ENCODE measurements at places on chromosomes 2 and 18.

GRCh38 chr2:101930847-101931246, 60.9 kb upstream of the IL1R2 start:
- DNase-seq = no peak

DNA sequence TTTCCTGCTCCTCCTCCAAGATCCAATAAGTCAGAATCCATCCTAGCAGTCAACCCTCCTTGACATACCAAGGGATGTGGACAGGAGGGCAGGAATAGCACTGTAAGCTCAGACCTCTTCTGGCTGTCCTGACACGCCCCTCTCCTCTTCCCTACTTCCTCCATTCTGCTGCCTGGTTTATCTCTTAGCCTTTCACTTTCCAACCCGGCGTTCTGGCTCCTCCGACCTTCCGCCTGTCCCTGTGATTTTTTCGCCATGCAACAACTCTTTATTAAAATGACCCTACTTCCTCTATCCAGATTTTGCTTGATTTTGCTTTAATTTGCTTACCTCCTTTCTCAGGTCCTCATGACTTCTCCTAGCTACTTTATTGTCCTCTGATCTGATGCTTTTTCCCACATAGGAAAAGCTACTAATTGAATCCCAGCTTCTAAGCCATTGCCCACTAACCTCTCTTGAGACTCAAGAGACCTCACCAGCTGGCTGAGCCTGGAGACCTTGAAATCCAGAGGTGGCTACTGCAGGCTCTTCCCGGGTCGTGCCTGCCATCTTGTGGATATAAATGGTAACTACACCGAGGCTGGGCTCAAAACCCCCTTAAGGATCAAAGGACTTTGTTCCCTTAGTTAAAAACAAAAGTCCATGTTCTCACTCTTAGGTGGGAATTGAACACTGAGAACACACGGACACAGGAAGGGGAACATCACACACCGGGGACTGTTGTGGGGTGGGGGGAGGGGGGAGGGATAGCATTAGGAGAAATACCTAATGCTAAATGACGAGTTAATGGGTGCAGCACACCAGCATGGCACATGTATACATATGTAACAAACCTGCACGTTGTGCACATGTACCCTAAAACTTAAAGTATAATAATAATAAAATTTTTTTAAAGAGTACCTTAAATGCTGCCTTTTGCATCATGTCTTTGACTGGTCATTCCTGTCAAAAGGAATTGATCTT, 139.4 kb downstream of the AKAIN1 start:
- DNase-seq = peak; percentile 75

DNA sequence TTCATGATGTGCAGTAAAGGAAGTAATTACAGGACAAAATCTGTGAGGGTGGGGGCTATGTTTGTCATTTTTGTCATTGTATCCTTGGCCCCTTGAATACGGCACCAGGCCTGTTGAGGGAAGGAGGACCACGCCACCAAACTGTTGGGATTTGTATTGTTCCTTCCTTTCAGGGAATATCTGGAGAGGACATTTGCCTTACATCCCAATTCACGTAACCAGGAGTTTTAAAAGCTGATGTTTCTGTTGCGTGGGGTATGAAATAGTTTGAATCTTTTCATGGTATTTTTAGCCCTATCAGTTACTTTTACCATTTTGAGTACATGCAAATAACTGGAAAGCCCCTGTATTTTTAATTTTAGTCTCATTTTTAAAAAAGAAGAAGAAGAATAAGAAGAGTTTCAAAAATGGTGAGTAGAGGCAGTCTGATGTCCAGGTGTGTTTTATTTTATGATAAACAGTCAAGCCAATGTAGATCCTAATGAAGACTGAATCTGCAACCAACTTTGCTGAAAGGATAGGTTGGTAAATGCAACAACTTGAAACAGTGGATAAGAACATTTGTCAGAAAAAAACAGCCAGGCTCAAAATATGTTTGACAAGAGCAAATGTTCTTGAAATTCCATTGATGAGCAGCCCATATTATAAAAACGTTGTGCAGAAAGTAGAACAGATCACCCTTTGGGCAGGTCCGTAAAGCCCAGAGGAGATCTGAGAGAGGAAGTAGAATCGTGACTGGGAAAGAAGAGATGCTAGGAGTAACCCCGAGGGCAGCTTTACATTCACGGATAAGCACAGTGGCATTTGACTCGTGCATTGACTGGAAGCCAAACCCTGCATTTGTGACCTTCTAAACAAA, 54.5 kb downstream of the RASGRP3 start:
- DNase-seq = no peak

DNA sequence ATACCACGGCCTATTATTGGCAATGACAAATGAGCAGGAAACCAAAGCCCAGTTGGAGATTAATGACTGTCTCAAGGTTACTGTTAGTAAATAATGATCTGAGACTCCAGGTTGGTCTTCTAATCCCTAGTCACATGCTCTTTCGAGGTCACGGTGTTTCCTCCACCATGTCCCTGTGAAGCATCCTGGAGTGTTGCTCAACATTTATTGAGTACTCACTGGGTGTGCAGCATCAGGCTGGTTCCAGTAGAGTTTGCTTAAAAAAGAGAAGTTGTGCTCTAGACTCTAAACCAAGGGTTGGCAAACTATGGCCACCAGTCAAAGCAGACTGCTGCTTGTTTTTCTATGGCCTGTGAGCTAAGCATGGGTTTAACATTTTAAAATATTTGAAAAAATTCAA, 263.8 kb upstream of the ATP5MC3 start:
- DNase-seq = no peak

GRCh38 chr18:59902131-59902992, 2.6 kb downstream of the PMAIP1 start:
- DNase-seq = no peak

GRCh38 chr2:21228041-21228895, 104.5 kb downstream of the TDRD15 start:
- DNase-seq = no peak

DNA sequence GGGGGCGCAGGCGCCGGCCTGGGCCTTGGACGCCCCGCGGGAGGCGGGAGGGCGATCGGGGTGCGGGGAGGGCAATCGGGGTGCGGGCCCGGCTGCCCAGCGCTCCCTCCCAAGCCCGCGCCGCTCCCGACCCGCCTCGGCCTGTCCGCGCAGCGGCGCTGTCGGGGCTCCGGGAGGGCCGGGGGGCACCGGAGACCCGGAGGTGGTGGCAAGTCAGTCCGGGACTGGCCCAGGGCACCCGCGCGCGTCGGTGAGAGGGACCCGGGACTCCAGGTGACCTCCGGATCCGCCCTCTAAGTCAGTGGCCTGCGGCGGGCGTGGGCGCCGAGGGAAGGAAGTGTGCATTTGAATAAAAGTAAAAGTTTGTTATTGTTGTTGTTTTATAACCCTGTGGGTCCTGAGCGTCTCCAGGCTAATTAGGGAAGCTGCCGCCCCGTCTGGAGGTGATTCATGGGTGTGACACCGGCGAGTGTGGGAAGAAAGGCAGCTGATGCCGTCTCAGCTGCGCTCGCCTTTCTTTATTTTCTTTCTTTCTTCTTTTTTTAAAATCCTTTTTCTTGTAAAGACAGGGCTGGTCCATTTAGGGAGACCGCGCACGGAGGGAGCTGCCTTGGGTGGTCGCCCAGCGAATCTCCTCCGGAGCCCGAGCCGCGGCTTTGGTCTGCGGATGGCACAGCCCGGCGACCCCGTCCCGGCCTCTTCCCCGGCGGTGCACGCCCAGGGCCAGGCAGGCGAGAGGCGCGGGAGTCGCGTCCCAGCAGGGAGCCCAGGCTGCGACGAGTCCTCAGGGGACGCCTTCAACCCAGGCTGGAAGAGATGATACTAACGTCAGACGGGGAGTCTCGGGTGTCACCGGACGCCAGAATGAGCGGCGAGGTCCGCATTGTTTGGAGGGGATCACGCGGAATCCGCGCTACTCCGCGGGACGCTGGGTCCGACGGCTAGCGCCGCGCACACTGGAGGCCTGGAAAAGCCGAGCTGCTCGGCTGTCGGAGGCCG, 627 bp upstream of the CRACDL start:
- DNase-seq = no peak

DNA sequence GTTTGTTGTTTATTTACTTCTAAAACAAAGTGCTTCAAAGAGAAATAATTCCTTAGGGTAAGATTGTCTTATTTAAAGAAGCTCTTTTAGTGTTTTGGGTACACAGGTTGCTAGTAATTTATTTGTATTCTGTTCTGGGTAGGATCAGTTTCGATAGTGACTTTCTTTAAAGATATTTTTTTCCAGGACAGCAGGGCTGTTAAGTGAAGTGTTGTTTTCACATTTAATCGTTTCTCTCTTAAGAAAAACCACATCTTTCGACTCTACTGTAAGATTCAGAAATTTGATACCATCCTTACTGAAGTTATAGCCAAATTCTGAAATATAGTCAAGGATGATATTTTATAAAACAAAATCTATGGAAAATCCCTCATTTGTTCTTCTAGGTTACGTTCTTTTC, 17.8 kb downstream of the TNFRSF11A start:
- DNase-seq = no peak

DNA sequence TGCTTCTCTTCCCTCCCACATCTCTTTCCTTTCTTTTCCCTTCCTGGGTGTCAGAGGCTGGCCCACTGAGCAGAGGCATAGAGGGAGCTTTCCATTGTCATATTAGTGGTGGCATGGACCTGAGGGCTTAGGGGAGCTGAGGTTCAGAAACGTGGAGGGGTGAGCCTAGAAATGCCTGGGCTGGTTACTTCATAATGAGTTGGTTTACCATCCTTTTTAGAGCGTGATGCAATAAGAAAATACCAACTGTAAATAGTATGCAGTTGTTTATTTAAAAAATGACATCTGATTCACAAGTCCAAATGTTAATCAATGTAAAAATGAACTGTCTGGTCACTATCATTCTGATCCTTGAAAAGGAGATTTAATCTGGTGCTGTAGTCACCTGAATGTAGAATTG, 46.3 kb downstream of the MYO1B start:
- DNase-seq = no peak

DNA sequence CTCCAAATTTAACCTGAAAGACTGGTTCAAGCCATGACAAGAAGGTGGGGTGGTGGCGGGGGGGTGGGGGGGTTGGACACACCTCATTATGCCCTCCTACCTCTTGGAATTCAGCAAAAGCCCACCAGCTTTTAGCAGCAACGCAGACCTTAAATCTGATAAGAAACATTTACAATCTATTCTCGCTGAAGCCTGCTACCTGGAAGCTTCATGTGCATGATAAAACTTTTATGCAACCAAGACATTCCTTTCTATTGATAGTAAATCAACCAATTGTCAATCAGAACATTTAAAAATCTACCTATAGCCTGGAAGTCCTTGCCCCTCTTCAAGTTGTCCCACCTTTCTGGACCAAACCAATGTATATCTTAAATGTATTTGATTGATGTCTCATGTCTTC, 113.6 kb upstream of the FAM98A start:
- DNase-seq = no peak

DNA sequence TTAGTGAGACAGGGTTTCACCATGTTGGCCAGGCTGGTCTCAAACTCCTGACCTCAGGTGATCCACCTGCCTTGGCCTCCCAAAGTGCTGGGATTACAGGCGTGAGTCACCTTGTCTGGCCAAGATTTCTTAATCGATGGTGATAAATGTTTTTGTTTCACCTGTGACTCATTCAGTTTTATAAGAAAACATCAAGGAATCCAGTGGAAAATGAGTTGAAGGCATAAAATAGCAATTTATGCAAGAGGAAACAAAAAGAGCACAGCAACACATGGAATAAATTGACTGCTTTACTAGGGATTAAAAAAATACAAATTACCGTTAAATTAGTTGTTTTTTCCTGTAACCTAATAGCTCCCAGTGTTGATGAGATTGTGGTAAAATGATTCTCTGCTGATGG, 80.2 kb downstream of the CDK15 start:
- no peak for DNase-seq

DNA sequence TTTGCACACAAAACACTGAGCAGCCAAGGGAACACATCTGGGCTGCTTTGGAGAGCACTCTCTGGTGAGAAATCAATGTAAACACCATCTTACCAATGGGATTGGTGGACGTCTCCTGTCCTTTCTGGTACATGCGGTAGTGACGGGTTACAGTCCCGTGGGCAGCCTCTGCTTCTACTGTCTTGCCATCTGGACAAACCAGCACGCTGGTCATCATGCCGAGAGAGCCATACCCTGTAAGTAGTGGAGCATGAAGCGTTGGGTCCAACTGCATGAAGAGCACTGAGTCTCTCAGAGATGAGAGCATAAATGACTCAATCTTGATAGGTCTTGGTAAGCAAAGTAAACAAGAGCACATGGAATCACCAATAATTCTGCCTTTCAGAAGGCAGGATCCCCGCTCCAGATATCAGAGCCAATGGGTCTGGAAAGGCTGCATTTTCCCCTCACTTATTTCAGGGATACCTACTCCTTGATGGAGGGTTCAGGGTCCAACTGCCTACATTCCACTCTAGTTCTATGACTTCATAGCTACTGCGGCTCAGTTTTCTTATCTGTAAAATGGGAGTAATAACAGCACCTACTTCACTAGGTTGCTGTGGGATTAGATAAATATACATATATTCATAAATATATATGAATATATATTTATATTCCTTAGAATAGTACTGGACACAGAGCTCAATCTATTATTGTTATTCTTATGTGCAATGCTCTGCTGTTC, 14.9 kb downstream of the IDH1 start:
- no peak for DNase-seq

DNA sequence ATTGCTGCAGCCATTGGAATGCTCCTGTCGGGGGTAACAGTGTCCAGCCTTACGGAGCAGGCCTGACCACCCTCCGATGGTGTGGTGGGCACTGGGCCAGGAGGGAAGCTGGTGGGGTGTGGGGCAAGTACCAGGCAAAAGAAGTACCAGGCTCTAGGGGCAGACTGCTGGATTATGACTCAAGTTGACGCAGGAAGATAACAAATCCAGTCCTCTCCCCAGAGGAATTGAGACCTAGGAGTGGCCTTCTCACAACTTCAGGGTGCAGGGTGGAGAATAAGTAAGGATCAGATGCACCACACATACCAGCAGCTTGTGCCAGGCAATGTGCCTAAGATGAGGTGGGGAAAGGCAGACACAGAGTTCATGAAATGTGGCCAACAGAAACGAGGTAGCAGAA, 37.9 kb downstream of the SEMA4F start:
- no peak for DNase-seq

DNA sequence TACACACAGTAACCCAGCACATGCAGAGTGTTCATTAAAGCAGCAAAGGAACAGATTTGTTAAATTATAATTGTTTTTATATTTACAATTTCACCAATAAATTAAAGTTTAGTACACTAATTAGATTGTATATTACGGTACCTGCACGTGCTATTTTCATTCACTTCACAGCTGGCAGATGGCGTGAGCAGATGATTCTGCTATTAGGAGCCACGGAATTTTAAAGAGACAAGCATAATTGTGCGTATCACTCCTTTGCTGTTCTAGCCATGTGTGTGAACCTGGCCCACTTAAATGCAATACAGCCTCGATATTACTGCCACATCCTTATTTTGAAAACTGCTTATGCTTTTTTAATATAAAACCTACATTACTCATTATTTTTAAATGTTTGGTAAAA, 332.8 kb upstream of the SOX11 start:
- no peak for DNase-seq

GRCh38 chr2:178111743-178112142, 494 bp upstream of the RBM45 start:
- DNase-seq = no peak

- DNase-seq = no peak
Measured at GRCh38 chr18:29259838-29260237, 1082.9 kb upstream of the CDH2 start.

All from mesothelial cell of epicardium (in vitro differentiated cells).